ENCODE measurements at places on chromosomes 13 and 19. TPM values are rescaled to one million over a fixed set of nuclear protein-coding genes. Genes with fewer than 3 reads are reported as not detected.

The MICOS13 gene
- 67.5 TPM for total RNA-seq

The HPN gene
- total RNA-seq: 0.66 TPM

The NAPSA gene
- total RNA-seq: not detected

The OR7C1 gene
- not detected for total RNA-seq

The SERP2 gene
- 9.6 TPM for total RNA-seq

The ANKRD24 gene
- total RNA-seq: 0.36 TPM

The GJB6 gene
- not detected for total RNA-seq

The CGB2 gene
- not detected for total RNA-seq

The CDX2 gene
- total RNA-seq: not detected

The SRRM5 gene
- total RNA-seq: 0.27 TPM

The EPN1 gene
- total RNA-seq: 43.7 TPM

The DIRAS1 gene
- total RNA-seq: 1.4 TPM

The TSPAN16 gene
- total RNA-seq: not detected

The KIR2DL1 gene
- not detected for total RNA-seq

The PCDH20 gene
- 6.1 TPM for total RNA-seq
